ENCODE measurements at places on chromosomes 3 and 15.

DNA sequence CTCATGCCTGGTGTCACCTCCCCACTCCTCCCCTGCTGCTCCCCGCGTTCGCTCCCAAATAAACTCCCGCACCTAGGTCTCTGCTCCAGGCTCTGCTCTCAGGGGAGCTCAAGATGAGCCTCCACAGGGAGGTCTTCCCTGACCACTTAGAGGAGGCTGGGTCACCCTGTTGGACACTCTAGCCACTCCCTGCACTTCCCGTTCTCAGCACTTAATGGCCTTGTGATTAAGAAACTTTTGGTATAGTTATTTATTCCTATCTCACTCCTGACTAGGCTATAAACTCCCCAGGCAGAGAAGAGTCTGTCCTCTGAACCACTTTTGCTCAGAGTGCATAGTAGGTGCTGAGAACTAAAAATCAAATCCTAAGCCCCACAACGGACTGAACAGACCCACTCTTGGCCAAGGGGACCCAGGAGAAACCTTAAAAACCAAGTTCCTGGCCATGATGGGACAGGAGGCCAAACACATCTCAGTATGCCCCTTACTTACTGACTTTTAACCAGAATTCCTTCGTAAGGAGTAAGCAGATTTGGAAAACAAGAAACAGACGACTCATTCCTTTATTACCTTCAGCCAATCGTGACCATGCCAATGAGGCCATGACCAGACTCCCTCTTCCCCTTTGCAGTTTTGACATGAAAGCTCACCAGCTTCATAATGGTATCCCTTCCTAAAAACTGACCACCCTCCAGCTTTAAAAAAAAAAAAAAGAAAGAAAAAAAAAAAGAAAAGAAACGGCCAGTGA lies 69.0 kb upstream of the HRH1 start:
- DNase-seq = no peak

- DNase-seq = no peak
Measured at GRCh38 chr3:52197499-52197841, 490 bp upstream of the ALAS1 start.

- DNase-seq = no peak
Measured at GRCh38 chr3:29525254-29525881, 244.5 kb downstream of the RBMS3 start.

DNA sequence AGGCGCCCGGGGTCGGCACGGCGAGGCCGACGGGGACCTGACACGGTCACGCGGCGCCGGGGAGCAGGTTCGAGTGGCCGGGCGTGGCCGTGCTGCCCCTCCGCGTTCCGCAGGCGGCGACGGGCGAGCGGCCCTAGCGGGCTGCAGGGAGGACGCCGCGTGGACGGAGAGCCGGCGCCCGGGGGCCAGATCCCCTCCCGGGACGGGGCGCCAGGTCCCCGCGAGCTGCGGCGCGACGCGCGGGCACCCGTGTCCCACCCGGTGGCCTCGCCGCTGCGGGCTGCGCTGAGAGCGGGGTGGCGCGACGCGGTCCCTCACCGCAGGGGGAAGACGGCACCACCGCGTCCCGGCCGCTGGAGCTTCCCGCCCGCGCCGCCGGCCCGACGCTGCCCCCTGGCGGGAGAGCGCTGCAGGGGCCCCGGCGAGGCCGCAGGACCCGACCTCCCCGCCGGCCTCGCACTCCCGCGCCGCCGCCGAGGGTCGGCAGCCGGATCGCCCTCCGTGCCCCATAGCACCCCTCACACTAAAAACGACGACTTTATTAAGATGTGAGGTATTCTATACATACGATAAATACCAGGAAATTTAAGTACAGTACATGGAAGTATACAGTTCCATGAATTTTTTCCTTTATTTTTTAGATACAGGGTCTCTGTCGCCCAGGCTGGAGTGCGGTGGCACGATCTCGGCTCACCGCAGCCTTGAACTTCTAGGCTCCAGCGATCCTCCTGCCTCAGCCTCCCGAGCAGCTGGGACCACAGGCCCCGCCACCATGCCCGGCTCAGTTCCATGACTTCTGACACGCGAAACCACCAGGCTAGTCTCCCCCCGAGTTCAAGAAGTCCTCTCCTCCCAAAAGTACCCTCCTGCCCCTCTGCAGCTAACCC lies 1.3 kb upstream of the PIGZ start:
- no peak for DNase-seq

- no peak for DNase-seq
Measured at GRCh38 chr15:44289259-44289790, 806 bp downstream of the GOLM2 start.

DNA sequence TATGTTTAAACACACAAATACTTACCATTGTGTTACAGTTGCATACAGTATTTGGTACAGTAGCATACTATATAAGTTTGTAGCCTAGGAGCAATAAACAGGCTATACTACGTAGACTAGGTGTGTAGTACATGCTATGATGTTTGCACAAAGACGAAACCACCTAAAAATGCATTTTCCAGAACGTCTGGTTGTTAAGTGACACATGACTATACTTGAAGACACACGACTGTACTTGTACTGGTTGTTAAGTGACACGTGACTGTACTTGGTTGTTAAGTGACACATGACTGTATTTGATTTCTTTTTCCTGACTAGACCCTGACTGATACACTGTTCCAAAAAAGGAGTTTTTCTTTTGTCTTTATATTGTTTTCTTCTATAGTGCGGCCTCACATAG lies 34.1 kb downstream of the RAB8B start:
- DNase-seq = no peak

- DNase-seq = no peak
Measured at GRCh38 chr3:49327485-49327884, 12.4 kb downstream of the USP4 start.

- DNase-seq = peak; percentile 47
Measured at GRCh38 chr15:44598892-44599291, 61.9 kb downstream of the EIF3J start.

DNA sequence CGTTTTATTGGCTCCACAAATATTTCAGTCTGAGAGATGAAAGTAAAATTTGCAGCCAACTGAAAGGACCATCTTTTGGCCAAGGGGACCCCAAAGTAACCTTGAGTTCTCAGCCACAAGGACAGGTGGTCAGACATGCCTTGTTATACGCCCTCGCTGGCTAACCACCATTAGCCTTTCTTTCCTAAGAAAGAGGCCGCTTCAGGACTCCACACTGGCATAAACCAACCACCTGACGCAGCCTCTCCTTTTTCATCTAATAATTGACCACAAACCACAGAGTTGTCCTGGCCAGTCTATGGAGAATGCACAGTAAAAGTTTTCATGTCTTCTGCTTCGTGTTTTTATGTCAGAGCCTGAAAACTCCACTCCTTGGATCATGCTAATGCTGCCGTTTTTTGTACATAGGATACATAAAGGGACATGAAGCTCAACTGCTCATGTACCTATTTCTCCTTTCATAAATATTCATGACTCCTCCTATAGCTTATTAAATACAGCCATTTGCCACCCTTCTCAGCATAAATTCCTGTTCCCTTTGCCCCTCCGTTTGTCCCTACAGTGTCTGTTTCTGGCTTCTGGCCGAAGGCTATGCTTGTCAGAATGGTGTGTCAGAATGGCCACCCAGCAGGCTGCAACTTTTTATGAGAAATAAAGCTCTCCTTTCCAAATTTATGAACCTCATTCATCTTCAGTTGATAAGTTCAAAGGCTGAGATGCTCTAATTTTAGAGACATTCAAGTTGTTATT lies 374.1 kb upstream of the RBMS3 start:
- no peak for DNase-seq

DNA sequence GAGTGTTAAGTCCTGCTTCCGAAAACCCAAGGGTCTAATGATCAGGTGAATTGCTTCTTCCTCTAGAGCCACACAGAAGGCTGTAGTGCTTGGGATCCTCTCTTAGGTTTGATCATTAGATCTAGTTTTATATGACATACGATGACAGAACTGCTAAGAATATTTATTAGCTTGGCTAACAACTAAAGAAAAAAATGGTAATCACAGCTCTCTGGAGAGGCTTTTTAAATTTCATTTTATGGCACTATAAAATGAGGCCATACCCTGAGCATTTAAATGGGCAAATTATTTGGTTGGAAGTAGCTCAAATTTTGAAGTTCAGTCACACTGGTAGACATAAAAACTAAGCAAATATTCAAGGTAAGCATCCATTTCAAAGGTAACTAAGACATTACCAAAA lies 482.5 kb upstream of the WNT5A start:
- DNase-seq = no peak

DNA sequence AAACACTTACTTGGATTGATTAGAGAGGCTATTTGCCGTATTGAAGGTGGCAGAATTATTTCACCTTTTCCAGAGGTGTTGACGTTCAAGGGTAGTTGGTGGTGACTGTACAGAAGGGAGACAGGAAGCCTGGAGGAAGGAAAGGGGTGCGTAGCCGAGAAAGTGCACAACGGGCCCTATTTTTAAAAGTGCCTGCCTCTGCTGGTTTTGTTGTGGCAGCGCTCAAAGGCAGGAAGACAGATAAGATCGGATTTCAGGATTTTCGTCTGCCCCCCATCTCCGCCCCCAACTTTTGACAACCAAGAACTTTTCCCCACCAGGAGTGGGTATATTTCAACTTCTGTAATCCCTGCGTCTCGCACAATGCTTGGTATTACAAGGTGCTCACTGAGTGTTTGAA lies 38.5 kb downstream of the SMAD3 start:
- no peak for DNase-seq

DNA sequence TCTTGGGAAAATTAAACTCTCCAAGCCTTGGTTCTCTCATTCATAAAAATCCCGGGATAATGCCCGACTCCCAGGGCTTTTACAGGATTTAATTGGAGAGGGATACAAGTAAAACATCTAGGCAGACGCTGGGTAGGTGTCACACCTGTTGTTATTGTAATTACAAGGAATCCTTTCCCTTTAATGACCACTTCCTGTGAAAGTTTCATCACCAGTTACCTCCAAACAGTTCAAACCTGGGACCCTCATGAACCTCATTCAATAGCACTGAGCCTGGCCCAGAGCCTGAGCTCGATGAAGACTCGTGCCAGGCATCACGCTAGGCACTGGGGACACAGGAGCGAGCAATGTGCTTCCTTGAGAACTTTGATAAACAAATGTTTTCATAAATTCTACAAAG lies 2.1 kb upstream of the RYK start:
- DNase-seq = no peak

DNA sequence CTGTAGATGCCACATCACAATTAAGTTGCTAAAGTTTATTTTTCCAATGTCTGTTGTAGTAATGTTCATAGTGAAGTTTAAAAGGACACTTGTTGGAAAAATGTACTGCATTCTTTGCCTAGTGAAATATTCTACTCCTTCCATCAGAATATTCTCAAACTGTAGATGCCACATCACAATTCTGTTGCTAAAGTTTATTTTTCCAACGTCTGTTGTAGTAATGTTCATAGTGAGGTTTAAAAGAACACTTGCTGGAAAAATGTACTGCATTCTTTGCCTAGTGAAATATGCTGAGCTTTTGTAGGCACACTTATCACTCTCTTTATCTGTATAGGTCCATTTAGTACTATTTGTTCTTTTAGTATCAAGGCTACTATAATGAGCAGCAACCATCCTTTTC lies 836.1 kb downstream of the NAALADL2 start:
- no peak for DNase-seq

DNA sequence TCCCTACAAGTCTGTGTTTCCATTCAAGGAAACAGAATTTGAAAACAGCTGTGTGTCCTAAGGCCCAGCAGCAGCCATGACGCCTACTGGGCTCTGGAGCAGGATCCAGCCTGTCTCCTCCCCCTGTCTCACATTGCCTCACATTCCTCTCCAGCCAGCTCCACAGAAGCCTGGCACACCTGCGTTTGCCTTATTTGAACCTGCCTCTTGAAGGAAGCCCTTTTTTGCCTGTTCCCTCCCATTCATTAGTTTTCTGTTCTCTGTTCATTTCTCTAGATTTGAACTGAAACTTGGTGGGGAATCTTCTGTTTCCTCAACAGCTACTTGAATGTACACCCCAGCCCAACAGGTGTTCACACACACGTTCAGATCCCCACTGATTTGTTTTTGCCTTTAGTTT lies 890.5 kb downstream of the TUSC7 start:
- no peak for DNase-seq

DNA sequence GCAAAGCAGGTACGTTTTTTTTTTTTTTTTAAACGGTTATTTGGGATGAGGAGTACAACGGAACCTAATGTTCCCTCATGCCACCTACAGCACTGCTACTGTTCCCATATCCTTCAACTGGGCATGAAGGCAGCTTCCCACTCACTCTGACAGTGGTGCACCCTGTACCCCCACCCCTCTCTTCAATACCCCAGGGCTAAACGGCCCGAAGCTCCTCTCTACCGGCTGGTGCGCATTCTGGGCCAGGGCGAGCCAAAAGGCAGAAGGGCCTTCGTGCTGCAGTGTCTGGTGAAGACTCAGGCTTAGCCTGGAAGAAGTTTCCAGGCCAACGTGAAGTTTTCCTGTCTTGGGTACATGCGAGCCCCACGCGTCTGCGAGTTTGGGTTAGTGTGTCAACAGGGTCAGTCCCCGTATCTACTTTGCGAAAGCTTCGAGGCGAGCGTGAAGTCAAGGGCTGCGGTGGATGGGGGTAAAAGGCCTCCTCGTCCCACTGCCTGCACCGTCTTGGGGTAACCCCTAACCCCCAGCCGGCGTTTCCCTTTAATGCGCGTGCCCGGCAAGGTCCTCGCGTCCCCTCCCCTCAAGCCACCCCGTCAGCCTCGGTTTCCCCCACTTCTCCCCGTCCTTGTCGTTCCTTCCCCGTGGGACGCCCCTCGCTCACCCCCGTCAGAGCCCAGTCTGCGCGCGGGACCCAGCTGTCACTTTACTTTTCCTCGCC lies 765 bp upstream of the UBE2E2 start:
- no peak for DNase-seq

Measured in amniotic stem cell (primary cell).